ENCODE measurements at places on chromosomes 16 and 17.
A peak's percentile ranks its signal among the peaks of the same experiment; 100 is the strongest.

DNA sequence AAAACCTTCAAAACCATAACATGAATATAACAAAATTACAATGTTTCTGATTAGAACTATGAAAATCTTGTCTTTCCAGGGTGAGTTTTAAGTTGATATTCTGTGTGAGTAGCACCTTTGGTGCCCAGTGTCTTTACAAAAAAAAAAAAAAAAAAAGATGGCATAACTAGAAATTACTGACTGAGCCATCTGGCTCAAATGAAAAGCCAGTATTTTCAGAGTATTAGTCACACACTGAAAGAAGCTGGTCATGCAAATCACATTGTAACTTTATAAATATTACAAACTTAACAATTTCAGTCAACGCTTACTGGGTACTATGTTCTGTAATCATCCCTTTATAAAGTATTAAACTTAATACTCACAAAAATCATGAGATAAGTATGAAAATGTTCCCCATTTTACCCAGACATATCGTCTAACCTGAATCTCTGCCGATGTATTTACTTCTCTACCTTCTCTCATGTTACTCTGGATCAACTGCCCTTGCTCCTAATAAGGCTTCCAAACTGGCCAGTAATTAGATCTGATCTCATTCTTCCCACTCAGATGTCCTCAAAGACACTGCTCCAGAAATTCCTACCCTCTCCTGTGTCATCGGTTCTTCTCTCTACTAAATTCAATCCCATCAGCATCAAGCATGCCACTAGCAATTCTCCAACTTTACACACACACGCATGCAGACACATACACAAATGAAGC lies 25.4 kb downstream of the UBE2G1 start:
- peak; percentile 49 for DNase-seq

- no peak for DNase-seq
Observed at GRCh38 chr16:86533767-86534351, 21.2 kb downstream of the MTHFSD start.

GRCh38 chr16:19108409-19109287 lies 5.1 kb upstream of the ITPRIPL2 start:
- peak; percentile 45 for DNase-seq

DNA sequence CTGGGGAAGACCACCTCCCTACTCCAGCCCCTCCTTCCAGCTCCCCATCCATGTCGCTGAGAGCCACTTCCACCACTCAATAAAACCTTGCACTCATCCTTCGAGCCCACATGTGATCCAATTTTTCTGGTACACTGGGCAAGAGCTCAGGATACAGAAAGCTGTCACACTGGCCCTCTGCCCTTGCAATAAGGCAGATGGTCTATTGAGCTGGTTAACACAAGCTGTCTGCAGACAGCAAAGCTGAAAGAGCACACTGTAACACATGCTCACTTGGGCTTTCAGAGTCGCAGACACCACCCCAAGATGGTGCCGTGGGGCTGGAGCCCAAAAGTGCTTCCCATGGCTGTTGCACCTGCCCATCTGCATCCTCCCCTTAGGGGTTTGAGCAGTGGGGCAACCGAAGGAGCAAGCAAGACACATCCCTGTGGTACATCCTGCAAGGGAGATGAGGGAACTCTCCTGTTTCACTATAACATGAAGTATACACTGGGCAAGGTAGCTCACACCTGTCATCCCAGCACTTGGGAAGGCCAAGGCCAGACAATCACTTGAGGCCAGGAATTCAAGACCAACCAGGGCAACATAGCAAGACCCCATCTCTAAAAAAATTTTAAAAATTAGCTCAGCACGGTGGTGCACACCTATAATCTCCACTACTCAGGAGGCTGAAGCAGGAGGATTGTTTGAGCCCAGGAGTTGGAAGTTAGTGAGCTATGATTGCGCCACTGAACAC lies 52.8 kb upstream of the C17orf78 start:
- DNase-seq: no peak

DNA sequence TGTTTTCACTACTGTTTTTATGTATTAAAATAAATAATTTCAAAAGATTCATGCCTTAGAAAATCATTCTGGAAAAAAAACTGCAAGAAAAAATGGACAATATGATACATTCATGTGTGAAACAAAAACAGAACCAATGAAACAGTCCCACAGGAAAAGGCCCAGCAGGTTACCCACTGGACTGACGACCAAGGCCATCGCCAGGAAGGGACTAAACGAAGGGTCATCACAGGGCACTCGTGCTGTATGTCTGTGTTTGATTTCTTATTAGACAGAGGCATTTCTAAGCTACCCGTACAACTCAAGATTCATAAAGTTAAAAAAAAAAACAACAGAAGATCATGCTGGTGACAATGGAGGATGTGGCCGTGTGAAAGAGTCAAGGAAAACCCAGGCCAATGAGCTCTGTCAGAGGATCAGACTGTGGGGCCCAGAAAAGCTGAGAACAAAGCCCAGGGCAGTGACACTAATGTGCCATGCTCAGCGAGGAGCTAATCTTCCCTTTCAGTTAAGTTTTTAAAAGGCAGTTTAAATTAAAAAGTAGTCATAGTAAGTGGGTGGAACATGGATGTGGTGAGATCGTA lies 31.8 kb downstream of the NSMCE1 start:
- DNase-seq: no peak

DNA sequence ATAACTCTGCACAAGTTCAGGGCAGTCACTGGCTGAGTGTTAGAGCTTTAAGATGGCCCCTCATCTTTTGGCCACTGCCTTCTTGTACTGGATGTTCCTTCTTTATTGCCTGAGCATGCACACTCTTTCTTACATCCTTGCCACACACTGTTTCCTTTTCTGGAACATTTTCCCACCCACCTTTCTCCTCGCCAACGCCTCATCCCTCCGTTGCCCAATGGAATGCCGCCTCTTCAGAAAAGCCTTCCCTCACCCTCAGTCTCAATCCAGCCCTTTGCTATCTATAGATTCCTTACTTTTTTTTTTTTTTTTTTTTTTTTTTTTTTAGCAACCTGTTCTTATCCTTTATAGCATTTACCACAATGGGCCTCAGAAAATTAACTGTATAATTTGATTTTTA lies 47.9 kb upstream of the RBFOX1 start:
- no peak for DNase-seq

DNA sequence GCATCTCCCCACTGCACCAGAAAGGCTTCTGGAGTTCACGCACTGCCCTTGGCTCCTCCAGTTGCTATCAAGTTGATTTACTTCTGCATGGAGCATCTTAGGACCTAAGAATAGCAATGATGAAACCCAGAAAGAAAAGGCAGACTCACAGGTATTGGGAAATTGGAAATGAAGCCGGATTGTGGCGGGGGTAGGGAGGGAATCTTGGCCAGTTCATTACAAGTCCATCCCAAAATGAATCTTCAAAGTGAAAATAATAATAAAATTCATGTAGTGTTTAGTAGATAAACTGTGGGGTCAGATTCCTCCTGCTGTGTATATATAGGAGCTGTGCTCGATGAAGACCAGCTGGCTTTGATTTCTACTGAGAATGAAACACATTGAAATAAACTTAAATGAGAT lies 33.7 kb downstream of the TEKT3 start:
- no peak for DNase-seq

DNA sequence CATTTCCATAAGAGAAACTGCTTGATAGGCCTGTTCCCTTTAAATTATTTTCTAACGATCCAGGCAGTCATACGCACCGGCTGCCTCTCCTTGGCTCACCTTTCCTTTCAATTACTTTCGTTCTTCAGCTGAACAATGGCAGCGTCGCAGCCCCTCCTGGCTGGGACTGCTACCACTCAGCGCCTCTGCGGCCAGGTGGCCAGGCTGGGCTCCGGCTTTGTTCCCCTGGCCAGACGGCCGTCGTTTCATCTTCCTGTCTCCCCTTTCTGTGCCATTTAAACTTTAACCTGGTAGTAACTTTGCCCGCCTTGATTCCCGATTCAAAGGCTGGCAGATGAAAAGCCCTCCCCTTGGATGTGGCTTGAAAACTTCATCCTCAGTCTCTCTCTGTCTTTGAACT lies 79.0 kb downstream of the C16orf78 start:
- DNase-seq: no peak

GRCh38 chr17:2416010-2416734 lies 15.3 kb upstream of the MNT start:
- peak; percentile 87 for DNase-seq

- DNase-seq: no peak
Observed at GRCh38 chr17:43740541-43740940, 18.1 kb downstream of the SOST start.

DNA sequence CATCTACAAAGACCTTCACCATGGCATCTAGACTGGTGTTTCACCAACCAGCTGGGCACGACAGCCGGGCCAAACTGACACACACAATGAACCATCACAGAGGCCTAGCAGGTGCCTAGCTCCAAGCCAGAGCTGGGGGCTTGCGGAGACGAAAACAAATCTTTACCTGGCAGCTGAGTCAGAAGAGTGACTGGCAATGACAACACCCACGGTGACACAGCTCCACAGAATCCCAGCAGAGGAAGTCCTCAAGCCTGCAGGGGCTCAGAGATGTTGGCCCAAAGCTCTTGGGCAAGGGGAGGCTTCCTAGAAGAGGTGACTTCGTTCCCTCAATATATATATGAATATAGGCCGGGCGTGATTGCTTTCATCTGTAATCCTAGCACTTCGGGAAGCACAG lies 5.1 kb downstream of the MMP25 start:
- DNase-seq: peak; percentile 14

GRCh38 chr16:66521951-66522771 lies 27.8 kb downstream of the TK2 start:
- peak; percentile 34 for DNase-seq

- DNase-seq: no peak
Observed at GRCh38 chr17:17837966-17838962, 1.5 kb upstream of the SREBF1 start.

DNA sequence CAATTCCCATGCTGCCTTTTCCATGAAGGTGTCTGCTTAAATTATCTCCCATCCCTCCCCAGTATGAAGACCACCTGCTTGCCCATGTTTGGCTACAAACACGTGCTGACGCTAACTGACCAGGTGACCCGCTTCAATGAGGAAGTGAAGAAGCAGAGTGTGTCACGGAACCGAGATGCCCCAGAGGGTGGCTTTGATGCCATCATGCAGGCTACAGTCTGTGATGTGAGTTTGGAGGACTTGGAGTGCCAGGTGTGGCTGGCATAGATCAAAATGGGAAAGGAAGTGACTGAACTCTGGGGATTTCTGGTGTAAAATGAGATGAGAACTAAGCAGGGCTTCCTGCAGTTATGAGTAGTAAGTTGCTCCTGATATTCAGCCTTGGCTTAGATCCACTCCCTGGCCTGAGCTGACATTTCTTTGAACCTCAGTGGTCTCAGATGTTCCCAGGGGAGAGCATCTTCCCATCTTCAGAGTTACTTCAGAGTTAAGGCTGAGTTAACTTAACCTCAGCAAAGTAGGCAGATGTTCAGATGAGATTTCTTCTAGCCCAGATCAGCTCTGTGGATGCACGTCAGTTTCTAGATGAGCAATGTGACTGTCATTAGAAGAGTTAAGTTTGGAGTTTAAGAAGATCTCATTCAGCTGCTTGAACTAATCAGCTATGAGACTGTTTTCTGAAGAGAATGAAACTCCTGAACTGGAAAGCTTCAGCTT lies 32.7 kb downstream of the ITGB3 start:
- DNase-seq: peak; percentile 73

DNA sequence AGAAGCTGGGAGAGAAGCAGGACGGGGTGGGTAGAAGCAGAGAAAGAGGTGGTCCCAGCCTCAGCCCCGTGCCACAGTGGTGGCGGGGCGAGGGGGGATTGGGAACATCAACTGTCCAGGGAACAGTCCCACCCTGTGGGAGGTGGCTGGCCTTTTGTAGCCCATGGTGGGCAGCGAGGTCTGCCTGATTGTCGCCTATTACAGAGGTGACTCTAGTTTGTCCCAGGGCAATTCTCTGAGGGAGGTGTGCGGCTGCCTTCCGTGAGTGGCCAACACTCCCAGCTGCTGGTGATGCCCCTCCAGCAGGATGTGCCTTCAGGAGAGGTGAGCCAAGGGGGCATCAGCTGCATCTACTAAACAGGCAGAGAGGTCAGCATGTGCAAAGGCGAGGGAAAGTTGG lies 5.0 kb upstream of the BRD7 start:
- DNase-seq: no peak

DNA sequence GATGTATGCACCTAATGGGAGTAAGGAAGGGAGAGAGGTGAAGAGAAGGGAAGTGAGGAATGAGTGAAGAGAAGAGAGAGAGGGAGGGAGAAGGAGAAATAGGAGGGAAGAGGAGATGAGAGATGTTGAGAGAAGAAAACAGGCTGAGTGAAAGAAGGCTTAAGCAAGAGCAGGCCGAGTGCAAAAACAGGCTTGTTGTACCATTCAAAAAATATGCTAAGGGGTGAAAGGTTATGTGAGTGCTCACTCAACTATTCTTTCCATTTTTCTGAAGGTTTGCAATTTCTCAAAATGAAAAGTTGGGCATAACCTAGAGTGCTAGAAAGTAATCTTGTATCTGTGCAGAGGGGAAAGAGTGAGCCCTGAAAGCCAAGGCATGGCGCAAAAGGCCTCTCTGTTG lies 22.9 kb downstream of the RPGRIP1L start:
- DNase-seq: no peak

- peak; percentile 92 for DNase-seq
Observed at GRCh38 chr17:58513965-58514769, at the start of gene MTMR4. Gene MTMR4, minus strand, starts transcription at chr17:58514638. Its CDS starts 231 bp downstream, at chr17:58514407.

GRCh38 chr16:70375636-70376611 lies 29.2 kb downstream of the DDX19A start:
- no peak for DNase-seq
